NCI-H774 (cell line): ENCODE measurements at places on chromosomes 5 and 9.
A peak's percentile ranks its signal among the peaks of the same experiment; 100 is the strongest.

GRCh38 chr9:129240581-129241211 is 62.6 kb upstream of the IER5L start:
- DNase-seq, result no peak

GRCh38 chr9:115106642-115107041 is 11.3 kb downstream of the TNC start:
- no peak for DNase-seq

GRCh38 chr9:132798817-132799790 is 79.0 kb downstream of the AK8 start:
- DNase-seq, result peak; percentile 20

DNA sequence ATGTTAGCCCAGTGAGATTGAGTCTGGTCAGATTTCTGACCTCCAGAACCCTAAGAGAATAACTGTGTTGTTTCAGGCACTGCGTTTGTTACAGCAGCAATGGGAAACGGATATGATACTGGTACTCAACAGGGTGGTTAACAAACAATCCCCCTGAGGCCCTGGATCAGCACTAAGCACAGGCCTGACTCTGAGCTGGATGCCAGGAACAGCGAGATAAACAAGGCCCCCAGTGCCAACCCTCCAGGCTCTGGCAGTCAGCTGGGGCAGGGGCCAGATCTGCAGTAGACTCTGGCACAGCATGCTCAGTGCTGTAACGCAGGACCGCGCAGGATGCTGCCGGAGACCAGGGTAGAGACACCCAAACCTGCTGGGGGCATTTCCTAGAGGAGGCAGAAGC is 22.1 kb downstream of the CPLX2 start:
- no peak for DNase-seq

DNA sequence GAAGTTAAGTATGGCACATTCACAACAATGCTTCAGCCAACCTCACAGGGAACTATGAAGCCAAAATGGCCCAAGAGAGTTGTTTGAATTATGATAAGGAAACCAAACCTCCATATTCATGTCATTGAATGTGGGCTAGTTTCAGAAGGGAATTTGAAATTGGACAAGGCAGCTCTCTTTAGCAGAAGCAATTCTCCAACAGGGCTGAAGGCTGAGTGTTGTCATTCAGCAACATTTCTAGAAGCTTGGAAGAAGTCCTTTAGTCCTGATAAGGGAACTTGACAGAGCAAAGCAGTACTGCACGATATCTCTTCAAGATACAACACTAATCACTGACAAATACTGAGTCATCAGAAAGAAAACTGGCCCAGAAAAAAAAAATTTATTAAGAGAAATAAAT is 115.4 kb downstream of the SLC25A46 start:
- no peak for DNase-seq

DNA sequence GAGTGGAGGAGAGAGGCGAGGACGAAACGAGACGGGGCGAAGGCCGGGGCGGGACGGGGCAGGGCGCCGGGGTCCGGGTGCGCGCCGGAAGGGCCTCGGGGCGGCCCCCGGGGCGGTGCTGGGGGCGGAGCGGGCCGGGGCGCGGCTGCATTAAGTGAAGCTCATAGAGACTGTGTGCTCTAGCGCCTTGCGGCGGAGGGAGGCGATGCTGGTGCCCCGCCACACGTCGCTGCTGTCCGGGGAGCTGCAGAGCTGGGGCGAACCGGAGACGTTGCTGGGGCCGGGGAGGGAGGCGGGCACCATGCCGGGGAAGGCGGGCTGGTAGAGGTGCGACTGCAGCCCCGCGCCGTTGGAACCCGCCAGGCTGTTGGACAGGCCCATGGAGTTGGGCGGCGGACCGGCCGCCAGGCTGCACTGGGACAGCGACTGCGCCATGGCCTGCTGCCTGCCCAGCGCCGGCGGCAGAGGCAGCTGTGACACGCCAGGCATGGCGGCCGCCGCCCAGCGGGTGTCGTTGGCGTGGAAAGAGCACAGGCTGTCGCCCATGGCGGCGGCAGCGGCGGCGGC is 8.3 kb downstream of the OTP start:
- peak; percentile 83 for DNase-seq

- DNase-seq, result peak; percentile 50
These were observed 118.7 kb upstream of the CCDC112 start for GRCh38 chr5:115415143-115415491.

GRCh38 chr5:143494162-143494561 is 90.7 kb upstream of the NR3C1 start:
- no peak for DNase-seq

GRCh38 chr5:122177161-122177560 is 47.8 kb downstream of the ZNF474 start:
- DNase-seq, result no peak

DNA sequence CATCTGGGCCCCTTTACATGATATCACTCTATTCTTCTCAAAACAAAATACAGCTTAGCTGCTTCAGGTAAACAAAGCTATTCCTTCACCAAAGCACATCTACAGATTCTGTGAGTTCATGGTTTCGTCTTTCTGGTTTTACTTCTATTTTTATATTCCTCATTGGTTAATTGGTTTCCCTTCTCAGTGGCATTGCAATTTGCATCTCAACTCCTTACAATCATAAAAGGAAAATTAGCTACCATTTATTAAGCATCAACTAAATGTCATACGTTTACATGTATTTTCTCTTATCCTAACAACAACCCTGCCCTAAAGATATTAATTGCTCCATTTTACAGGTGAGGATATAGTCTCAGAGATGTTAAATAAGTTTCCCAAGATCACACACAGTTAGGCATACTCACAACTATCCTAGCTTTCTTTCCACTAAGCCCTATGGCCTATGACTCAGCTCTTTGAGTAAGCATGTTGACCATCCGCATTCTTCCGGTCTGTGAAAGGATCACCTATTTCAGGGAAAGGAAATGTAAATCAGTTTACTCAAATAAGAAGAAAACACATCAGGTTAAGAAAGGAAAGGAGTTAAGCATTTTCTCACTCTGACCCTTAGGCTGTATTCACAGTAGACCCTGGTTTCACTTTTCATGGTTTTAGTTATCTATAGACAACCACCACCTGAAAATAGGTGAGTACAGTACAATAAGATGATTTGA is 146.1 kb downstream of the CAAP1 start:
- DNase-seq, result no peak

GRCh38 chr5:118775790-118776499 is 212.4 kb downstream of the DTWD2 start:
- DNase-seq, result no peak

- no peak for DNase-seq
These were observed 12.9 kb upstream of the CDC42SE2 start for GRCh38 chr5:131250751-131251475.

- no peak for DNase-seq
These were observed 139.9 kb downstream of the RFX3 start for GRCh38 chr9:3385871-3386270.

DNA sequence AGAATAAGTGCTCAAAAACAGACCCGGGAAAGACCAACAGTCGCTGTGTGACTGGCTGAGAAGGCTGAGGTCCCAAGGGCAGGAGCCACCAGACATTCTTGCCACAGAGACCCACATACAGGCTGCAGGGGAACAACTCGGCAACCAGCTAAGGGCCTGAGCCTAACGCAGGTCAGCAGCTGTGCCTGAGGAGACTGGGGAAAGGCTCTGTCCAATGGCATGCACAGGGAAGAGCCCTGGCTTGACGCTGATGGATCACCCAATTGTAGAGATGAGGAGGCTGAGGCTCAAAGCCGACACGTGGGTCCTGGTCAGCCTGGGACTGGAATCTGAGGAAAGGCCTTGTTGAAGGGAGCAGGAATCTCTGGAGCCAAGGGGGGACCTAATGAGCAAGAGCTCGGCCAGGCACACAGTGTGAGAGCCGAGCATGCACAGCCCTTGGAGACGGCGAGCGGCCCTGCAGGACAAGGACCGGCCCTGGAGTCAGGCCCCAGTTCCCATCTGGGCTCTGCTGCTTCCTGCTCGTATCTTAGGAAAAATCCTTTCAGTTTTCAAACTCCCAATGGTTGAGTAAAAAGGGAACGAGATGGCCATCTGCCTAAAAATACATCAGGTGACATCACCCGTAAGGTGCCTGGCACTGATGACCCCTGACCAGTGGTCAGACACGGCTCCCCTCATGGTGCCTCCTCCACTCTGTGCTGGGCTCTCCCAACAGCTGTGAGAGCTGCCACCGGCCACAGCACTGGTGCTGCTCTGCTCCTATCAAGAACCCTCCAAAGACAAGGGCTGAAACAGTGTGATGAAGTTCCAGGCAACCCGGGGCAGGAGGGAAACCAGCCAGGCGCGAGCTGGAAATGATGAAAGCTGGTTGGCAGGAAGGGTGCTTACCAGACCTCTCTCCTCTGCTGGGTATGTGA is 16.4 kb downstream of the LMAN2 start:
- no peak for DNase-seq

- no peak for DNase-seq
These were observed 103.2 kb downstream of the VAV2 start for GRCh38 chr9:133888809-133889491.

DNA sequence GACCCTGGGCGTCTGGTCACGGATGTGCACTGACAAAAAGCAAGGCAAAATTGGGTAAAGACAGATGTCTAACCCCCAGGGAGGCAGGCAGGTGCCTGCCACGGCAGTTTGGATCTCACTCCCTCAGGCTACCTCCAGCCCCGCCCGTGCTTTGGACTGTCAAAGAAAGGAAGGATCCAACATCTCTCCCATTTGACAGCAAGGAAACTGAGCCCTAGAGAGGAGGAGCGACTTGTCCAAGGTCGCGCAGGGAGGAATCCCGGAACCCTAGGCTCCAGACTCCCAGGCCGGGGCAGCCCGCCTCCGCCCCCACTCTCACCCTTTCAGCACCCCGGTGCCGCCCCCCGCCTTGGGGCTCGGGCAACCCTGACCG is 376 bp downstream of the GOLGA1 start:
- peak; percentile 68 for DNase-seq

- no peak for DNase-seq
These were observed 22.4 kb upstream of the PPP2CA start for GRCh38 chr5:134248256-134248655.

DNA sequence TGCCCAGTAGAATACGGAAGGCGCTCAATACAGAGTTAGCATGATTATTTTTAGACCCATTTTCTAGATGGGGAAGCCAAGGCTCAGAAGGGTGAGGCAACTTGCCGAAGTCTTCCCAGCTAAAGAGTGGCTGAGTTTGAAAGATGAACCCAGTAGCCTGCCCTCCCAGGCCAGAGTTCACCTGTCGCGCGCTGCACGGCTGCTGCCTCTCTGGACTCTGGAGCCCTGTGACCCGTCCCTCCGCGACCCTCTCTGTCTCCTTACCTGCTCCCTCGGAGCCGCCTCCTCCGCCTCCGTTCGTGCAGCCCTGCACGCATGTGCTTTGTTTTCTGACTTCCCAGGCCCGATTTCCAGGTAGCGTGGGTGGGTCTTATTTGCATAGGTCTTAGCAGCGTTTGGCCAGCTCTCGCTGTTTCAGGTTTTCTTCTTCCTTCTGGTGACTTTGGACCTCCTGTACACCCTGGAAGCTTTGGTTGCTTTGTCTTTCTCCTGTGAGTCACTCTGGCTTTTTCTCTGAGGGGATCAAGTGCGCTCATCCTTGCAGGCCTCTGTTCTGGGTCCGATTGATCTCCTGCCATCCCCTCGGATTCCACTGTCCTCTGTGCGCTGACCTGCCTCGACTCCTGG is at the start of gene RNF183:
Gene RNF183, minus strand, starts transcription at position 585 of the 627 bp plus-strand sequence. CDS start 5,192 bp downstream, outside the sequence.
- no peak for DNase-seq

DNA sequence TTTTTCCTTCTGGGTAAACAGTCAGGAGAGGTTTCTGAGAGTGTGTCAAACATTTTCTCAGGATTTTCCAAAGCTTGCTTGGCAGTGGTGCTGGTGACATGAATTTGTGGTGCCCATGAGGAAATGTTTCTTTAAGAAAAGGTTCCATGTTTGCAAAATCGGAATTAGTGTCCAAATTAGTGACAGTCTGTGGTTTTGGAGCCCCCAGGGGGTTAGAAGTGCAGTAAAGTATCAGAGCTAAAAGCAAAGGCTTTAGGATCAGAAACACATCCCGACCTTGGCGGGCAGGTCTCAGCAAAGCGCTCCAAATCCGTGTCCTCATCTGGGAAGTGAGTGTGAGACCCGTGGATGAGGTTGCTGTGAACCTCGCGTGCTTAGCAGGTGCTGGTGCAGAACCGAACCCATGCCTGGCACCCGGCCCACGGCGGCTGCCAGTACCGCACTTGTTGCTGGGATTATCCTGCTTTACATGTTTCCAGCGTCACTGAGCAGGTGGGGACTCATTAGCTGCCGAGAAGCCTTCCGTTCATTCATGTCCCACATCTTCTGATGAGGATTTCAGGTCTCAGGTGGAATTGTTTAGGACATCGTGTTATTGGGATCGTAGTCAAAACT is 70.8 kb upstream of the COL5A1 start:
- DNase-seq, result no peak

- DNase-seq, result no peak
These were observed 67.4 kb upstream of the HRH2 start for GRCh38 chr5:175590471-175590881.

GRCh38 chr5:37247036-37247435 is 2.1 kb downstream of the CPLANE1 start:
- no peak for DNase-seq
